ENCODE measurements at places on chromosomes 4 and X.
A peak's percentile ranks its signal among the peaks of the same experiment; 100 is the strongest.

DNA sequence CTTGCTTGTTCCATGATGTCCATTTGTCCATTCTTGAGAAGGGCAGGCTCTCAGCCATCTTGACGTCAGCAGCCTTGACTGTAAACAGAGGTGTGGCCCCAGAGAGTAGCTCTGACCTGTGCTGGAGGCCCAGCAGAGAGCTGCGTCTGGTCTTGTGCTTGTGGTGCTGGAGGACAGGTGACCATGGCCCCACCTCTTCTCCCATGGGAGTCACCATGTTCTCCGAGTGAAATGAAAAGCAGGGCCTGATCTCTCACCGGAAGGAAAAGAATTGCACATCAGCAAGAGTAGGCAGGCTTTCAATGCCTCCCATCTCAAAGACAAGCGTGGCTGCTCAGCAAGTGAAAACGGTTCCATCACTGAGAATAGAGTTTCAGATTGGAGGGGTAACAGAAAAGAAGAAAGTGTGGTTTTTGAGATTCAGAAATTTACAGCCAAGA, 11.5 kb downstream of the PARM1 start:
- no peak for DNase-seq

DNA sequence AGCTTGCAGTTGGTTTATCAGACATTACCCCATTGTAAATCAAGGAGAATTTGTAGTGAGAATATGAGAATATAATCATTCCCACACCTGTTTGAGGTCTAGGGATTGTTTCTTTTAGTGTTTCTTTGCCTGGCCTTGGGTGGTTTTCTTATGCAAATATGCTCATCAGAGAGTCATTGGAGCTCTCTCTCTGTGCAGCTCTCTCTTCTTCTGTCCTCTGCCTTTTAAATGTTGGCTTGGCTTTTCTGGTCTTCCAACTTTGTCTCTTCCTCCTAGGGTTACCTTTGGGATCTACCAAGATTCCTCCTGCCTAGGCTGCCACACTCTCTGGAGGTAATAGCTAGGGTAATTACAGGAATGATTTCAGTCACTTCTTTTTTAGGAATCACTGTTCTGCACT, 102.3 kb upstream of the ARSJ start:
- DNase-seq: no peak

DNA sequence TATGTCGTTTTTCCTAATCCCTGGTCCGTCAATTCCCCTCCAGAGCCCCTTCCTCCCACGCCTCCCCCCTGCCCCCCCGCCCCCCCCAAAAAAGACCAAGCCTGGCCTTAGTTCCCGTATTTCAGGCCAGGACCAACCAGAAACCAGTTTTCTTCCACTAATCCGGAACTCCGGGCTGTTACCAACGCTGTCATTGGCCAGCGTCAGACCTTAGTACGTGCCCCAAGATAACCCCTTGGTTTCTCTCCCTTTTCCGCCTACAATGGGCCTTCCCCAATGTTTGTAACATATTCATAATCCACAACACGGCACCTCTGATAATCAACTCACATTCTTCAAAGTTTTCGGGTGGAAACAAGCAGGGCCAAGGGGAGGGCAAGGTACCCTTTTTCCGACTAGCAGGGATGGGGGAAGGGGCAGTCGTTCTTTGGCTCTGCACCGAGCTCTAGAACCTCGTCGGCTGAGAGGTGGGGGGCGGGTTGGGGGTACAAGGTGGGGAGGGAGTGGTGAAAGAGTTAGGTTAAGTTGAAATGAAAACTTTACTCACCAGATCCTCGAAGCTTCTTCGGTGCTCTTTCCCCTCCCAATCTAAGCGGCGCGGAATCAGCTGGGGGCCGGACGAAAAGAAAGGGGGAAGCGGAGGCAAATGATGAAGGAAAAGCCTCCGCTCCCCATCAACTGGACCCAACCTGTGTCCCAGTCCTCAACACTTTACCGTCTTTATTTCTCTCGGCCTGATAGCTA, 1.5 kb downstream of the BRWD3 start:
- peak; percentile 68 for DNase-seq

GRCh38 chr4:5028480-5028879, 9.2 kb upstream of the CYTL1 start:
- DNase-seq: no peak

DNA sequence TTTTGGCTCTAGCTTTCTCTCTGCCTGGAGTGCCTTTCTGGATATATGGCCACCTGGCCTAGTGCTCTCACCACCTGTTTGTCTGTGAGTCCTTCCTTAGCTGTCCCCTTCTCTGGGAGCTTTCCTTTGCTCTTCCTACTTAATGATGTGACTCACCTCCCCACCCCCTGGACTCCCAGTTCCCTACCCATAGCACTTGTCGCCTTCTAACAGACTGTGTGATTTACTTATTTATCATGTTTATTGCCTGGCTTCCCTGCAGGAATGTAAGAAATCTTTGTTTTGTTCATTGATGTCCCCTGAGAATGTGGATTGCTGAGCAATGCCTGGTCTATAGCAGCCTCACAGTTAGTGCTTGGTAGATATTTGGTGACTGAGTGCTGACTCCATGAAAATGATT, 18.9 kb downstream of the ADD1 start:
- no peak for DNase-seq

DNA sequence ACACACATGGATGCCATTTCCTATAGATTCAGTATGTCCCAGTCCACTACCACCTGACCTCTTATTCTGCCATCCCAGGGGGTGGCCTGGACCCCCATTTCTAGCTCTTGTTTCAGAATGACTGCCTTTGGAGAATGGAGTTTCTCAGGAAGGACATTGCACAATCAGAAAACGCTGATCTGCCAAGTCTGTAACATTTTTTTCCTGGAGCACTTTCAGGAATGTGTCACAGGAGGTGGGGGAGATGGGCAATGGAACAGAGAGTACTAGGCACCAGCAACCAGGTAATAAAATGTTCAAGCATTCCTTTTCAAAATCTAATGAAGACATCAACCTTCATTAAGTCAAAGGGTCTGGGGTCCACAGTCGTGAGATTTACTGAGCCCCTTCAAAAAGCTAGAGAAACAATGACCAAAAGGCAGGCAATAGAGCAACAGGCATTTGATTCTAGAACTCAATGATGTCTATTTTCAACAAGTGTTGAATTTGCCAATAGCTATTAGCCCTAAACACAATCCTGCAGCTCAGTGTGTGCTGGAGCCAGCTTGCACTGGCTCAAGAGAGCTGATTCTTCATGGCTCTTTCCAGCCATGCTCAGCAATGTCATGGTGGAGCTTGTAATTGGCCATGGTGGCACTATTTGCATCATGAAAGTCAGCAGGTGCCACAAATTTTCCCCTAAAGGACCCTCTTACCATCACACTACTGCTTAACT, 87.1 kb downstream of the KDR start:
- no peak for DNase-seq

- peak; percentile 21 for DNase-seq
Observed at GRCh38 chr4:52376132-52376704, 282.9 kb downstream of the USP46 start.

GRCh38 chr4:52987392-52988056, 125.4 kb downstream of the RASL11B start:
- DNase-seq: no peak

DNA sequence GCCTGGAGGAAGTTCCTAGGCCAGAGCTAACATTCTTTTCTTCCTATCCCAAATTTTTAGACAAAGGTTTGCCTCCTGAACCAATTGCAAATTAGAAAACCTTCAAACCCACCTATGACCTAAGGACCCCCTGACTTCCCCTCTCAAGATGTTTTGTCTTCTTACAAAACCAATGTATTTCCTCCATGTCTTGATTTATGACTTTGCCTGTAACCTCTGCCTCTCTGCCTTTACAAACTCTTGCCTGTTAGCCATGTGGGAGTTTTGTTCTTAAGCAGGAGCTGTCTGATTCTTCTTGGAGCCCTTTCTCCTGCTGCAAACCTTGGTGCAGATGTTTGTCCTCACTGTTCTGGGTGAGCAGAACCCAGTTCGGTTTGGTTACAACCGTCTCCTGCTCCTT, 222.3 kb upstream of the BOD1L1 start:
- no peak for DNase-seq

- DNase-seq: no peak
Observed at GRCh38 chrX:110172215-110172614, 145.7 kb downstream of the AMMECR1 start.

GRCh38 chr4:185965426-185966384, 103.3 kb upstream of the TLR3 start:
- no peak for DNase-seq

GRCh38 chr4:41991916-41992767, 1.8 kb downstream of the SLC30A9 start:
- no peak for DNase-seq

GRCh38 chrX:119041175-119041574, 31.6 kb upstream of the CT47C1 start:
- no peak for DNase-seq

DNA sequence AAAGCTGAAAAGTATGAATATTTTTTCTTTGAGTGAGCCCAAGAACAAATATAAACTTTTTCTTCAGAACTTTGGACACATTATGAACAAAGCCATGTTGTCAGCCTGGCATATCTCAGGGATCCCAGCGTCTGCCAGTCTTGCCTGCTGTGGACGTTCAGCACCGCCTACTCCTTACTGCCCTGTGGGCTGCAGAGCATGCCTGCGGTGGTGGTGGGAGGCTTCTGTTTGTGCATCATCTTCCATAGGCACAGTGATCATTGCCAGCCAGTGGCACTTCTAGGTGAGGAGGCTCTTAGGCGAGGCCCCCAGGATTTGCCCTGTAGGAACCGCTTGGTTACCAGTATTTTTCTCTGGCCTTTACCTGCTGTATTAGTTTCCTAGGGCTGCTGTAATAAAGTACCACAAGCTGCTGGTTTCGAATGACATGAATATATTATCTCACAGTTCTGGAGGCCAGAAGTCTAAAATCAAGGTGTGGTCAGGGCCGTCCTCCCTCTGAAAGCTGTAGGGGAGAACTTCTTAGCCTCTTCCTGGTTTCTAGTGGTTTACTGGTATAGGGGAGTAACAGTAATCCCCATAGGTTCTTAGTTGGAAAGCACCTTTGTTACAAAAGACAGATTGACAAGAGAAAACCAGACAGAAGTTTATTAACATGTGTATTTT, 15.4 kb downstream of the ANXA3 start:
- no peak for DNase-seq

GRCh38 chr4:183872531-183872930, 32.6 kb upstream of the STOX2 start:
- DNase-seq: no peak

- no peak for DNase-seq
Observed at GRCh38 chr4:147969573-147970385, 237.9 kb downstream of the ARHGAP10 start.

DNA sequence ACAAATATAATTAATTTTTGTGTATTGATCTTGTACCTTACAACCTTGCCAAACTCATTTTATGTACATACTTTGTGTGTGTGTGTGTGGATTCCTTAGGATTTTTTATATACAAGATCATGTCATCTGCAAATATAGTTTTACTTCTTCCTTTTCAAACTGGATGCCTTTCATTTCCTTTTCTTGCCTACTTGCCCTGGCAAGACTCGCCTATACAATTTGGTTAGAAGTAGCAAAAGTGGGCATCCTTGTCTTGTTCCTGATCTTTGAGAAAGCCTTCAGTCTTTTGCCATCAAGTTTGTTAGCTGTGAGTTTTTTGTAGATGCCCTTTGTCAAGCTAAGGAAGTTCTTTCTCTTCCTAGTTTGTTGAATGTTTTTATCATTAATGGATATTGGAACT, 30.5 kb downstream of the RUFY3 start:
- DNase-seq: no peak

- DNase-seq: no peak
Observed at GRCh38 chr4:3384771-3385710, 56.7 kb upstream of the HGFAC start.

DNA sequence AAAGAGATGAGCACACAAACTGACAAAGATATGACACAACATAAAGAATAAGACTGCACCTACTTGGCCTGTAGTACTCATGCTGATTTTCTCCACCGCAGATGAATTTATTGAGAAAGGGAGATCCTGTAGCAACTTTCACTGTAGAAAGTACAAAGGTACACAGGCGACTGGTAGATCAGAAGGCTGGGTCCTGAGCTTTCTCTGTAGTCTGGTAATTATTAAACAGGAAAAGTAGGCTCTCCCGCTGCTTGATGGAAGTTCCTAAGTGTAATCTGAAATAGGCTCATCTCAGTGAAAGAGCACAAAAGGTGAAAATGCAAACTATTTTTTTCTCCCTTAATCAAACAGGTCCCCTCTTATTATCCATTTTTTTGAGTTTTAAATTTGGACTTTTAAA, at the start of gene ADH6:
ADH6 (minus strand) TSS at position 175 of the 400 bp plus-strand sequence; CDS start at position 81, 94 bp downstream.
- no peak for DNase-seq

- DNase-seq: peak; percentile 48
Observed at GRCh38 chr4:140094438-140095420, 59.3 kb downstream of the MAML3 start.

DNA sequence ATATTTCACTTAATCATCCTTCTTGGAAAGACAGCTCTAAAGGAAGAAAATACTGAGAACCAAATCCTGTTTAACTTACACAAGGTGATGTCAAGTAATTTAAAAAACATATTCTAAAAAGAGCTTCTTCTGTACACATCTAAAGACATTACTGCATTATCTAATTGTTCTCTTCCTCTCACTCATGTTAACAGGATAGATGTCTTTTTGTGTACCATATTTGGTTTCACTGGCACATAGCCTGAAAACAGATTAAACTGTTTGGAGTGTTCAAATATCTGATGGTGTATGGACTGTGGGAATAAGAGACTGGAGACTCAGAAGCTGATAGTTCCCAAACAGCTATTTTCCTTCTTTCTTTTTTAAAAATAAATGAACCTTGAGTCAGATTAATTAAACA, 213.3 kb upstream of the MAB21L2 start:
- no peak for DNase-seq

DNA sequence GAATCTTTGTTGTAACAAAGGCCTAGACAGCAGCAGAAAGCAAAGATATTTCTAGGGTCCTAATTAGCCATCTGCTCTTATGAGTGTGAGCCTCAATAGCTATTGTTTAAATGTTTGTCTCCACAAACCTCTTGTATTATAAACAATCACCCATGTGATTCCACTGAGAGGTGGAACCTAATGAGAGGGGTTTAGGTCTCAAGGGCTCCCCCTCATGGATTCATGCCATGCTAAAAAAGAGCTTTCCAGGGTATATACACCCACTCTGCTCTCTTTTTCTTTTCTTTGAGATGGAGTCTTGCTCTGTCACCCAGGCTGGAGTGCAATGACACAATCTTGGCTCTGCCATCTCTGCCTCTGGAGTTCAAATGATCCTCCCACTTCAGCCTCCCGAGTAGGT, 42.1 kb downstream of the TRIM61 start:
- no peak for DNase-seq

DNA sequence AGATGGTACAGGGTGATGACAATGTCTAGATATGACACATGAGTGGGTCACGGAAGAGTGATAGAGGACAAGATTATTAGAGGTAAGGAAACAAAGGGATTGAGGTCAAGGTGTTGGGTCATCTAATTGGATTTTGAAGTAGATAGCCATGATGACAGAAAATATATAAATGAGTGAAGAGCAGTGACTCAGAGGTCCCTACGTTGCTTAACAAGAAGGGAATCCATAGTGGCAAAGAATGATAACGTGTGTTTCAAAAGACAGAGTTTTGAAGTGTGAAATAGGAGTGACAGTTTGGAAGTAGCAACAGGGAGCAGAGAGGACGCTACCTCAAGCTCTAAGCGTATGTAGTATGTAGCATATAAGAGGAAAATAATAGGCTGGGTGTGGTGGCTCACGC, 22.2 kb upstream of the CAMK2D start:
- DNase-seq: no peak

- no peak for DNase-seq
Observed at GRCh38 chr4:128572778-128573241, 236.7 kb upstream of the JADE1 start.
